Posterior cingulate gyrus (tissue), 11 donors: ENCODE measurements at places on chromosomes 7 and 10.

GRCh38 chr10:97234400-97234799, 48.6 kb upstream of the SLIT1 start:
- DNase-seq = no peak

DNA sequence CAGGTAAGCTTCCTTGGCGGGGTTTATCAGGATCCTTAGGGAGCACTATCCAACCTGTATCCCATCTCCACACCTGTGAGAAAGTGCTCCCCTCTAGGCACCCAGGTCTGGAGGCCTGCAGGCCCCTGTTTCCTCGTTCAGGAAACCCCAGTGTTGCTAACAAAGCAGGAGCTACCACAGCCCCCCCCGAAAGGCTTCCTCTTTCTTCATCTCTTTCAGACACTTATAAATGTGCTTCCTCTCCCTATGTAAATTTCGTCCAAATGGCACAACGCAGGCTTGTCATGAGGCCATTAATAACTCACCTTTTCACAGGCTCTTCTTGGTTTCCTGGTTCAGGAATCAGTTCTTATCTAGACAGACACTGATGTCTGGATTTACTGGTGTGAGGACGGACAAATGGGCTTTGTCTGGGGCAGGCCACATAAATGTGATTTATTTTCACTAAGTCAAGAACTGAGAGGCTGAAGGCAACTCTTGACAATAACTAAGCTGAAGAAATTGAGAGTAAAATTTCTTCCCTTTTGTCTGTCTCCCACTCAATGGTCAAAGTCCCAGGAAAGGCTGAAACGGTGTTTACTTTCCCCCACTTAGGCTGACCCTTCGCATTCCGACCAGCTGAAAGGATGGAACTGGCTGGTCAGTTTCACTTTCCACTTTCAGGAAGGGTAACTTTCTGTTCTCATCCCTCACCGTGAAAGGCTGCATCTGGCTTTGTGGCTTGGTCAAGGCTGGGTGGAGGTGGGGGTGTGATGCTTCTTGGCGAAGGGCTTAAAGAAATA, 46.8 kb downstream of the PIK3AP1 start:
- DNase-seq = no peak

GRCh38 chr10:29731760-29732159, 97.0 kb upstream of the SVIL start:
- DNase-seq = no peak

- DNase-seq = no peak
Observed at GRCh38 chr10:29329420-29329819, 40.5 kb downstream of the LYZL1 start.

DNA sequence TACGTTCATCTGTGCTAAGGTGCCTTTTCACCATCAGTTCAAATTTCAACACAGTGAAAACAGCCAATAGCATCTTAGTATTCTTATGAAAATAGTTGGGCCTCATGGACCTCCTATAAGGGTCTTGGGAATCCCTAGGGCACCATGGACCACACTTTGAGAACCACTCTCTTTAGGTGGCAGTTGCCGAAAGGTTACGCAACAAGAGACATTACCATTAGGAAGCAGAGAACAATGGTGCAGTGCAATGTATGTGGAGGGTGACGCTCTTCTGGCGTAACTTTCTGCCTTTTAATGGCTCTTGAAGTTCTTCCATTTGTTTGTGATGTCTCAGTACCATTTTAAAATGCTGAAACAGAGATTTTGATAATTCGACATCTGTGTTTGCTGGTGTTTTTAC, 131.1 kb downstream of the CNNM2 start:
- no peak for DNase-seq

- no peak for DNase-seq
Observed at GRCh38 chr10:24901686-24902399, 50.6 kb downstream of the PRTFDC1 start.

- peak; percentile 59 for DNase-seq
Observed at GRCh38 chr7:142516038-142516501, 233.2 kb upstream of the PRSS1 start.

- DNase-seq = no peak
Observed at GRCh38 chr7:90266808-90267207, 21.8 kb downstream of the CFAP69 start.

DNA sequence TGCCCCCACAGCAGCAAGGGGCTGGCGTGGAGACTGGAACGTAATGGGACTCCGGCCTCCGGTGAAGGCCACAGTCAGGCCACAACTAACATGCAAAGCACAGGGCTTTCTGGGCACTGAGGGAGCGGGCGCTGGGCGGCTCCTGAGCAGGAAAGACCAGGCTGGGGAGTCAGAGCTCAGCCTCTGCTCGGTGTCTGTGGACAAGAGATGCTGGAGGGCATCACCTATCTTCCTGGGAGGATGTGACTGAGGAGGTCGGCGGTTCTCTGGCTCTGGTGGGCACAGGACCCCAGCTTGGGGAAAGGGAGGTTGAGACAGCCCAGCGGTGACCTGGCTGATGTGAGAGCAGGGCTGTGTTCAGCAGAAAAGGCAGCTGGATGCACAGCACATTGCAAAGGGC, 11.7 kb downstream of the CNPY1 start:
- DNase-seq = no peak

GRCh38 chr10:93852476-93853095, 41.2 kb upstream of the SLC35G1 start:
- no peak for DNase-seq

DNA sequence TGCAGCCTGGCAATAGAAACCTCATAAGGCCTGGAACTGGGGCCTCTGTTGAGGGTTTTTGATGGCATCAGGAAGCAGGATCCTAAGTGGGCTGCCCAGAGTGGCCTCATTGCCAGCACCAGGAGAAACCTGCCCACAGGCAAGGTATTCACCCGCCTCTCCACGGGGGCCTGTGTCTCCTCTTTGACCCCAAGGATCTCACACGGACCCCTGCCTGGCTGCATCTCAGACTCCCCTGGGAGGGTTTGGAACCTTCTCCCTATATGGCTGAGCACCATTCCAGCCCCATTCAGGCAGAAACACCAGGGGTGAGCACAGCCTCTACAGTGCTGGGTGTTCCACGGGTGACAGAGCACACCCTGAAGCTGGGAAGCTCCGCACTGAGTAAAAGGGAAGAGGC, 14.6 kb upstream of the C10orf71 start:
- no peak for DNase-seq

- DNase-seq = no peak
Observed at GRCh38 chr10:125599194-125599593, 83.8 kb downstream of the TEX36 start.

GRCh38 chr10:7121154-7121797, 289.6 kb downstream of the SFMBT2 start:
- peak; percentile 47 for DNase-seq

DNA sequence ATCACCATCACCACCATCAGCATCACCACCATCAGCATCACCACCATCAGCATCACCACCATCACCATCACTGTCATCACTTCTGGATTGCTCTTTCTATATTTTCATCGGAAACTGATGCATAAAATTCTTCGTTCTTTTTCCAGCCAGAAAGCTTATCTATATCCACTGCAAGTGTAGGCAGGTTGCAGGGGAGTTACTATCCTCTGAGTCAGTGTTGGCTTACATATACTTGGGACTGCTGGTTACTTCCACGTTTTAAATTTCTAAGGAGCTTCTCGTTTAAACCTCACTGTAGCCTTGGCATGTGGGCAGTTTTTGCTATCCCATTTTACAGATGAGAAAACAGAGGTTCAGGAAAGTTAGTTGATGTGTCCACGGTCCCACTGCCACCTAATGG, 66.1 kb downstream of the FOXL3 start:
- no peak for DNase-seq

DNA sequence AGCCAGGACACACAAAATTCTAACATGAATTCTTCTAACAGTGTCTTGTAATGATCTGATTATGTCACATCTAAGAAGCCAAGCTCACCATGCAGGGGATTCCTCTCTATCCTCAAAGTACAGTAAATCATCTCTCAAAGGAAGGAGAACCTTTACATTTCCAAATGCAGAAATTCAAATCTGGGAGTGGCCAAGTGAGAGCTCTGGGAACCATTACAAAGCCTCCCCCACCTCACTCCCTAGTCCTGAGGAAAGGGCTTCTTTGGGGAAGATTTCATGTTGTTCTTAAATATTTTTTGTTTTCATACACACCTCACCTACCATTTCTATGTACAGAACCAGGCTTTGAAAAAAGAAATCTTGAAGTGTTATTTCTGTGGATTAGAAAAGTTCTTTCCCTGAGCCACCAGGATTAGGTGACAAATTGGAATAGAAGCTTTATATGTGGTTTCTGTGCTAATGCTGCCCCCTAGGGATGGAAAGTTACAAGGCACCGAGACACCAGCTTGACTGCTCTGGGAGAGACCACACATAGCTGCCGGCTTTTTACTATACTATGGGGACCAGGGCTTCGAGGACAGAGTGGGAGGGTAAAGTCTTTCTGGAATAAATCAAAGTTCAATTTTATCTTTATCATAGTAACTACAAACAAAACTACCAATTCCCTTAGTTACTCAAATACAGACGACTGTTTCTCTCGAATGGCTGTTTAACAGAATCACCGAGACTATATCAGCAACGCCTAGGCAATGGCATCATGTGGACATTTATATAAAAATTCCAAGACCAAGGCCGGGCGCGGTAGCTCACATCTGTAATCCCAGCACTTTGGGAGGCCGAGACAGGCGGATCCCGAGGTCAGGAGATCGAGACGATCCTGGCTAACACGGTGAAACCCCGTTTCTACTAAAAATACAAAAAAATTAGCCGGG, 116.1 kb downstream of the RNF216 start:
- peak; percentile 77 for DNase-seq

DNA sequence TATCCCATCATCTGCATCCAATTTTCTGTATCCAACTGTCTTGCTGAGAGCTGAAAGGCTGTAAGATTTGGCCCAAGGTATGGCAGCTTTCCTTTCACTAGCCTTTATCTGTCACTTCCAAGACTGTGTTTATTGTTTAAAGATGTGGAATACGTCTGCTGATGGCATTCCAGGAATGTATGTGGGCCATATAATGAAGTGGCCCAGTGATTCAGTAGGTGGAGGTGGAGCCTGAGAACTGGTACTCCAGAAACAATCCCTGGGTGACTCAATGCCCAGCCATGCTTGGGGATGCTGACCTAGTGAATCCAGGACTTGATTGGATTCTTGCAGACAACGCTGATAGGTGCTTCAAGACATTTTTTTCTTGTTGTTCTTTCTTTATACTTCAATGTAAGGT, 13.5 kb downstream of the NEUROD6 start:
- DNase-seq = no peak

DNA sequence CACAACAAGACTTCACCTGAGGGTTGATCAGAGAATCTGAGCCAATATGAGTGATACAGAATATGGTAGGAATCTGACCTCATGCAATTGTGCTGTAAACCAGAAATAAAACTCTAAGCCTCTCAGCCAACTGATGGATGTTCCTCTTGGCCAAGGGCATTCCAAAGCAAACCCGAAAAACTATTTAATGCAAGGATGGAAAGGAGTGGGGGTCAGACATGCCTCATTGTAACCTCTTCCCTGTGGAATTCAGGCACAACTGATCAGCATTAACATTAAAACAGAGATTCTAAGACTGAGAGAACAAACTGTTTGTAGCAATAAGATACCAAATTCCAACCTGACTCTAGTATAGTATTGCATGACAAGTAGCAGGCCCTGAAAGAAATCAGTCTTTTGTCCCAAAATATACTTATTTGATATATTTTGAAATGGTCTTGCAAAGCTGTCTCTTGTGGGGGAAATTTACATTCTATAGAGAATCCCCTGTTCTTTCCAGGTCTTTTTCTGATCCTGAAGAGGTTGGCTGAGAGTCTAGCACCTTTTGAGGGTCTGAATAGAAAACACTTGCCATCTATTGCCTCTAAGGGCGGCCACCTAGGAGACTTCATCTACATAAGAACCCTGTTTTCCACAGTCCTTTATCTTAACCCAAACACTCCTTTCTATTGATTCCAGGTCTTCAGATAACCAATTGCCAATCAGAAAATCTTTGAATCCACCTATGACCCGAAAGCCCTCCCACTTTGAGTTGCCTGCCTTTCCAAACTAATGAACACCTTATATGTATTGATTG, 50.4 kb upstream of the WDR11 start:
- DNase-seq = no peak

DNA sequence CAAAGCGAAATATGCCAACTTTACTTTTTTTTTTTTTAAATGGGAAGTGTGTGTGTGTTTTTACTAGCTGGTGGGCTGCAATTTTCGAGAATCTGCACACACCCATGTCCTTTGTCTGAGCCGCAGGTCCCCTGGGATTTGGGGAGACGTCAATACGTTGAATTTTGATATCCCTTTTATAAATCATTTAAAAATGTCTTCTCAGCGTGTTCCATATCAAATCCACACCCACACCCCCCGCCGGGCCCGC, 404 bp upstream of the FMC1 start:
- no peak for DNase-seq

DNA sequence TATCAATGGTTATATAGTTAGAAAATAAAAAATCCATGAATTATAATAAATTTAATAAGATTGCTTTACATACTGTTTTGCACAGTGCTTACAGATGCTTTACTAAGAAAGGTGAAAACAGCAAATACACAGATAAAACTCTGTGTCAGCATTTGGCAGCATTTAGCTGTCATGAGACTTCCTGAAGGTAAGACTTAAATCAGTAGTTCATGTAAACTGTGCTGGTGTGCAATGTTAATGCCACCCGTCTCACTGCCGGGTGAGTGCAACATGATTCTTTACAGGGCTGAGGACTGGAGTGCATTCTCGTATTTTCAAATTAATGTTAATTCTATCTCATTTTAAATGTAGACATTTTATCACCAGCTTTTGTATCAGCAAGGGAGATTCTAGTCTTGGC, 326.2 kb upstream of the POT1 start:
- DNase-seq = no peak

DNA sequence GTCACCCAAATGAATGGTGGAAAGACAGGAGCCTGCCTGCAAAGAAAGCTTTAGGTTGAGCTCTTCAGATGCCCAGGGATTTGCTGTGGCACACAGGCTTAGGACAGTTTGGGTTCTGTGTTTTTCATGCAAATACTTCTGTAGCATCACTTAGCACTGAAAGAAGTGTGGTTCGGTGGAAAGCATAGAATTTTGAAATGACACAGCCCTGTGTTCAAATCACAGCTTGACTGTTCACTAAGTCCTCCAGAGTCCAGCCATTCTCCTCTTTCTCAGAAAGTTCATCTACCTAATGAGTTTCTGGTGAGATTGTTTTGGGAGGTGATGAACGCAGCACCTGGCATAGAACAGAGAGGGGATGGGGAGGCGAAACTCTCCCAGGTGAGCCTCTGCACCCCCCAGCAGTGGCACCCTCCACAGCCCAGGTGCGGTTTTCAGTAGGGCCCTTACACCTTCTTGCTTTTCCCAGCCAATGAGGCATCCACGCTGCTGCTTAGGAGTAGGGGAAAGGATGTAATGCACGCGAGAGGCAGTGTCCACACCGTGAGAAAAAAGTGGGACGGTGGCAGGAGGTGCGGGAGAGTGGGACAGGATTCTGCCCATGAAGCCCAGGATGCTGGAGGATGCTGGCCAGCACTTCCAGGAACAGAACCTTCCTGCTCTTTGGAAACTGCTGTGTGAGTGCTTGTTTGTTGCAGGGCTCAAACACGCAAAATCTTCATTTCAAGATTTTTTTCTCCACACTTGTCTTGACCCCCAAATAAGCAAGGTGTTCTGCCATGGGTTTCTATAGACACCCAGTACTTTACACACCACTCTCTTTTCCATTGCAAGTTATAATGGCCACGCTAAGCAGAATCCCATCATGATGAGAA, 11.6 kb downstream of the EN2 start:
- no peak for DNase-seq

- DNase-seq = peak; percentile 13
Observed at GRCh38 chr7:923108-924041, 31.1 kb downstream of the ADAP1 start.

- DNase-seq = no peak
Observed at GRCh38 chr7:33101906-33102305, 7.3 kb downstream of the RP9 start.

GRCh38 chr7:107931740-107932515, 40.9 kb downstream of the DLD start:
- no peak for DNase-seq
